ENCODE measurements at places on chromosomes 1 and 21.

DNA sequence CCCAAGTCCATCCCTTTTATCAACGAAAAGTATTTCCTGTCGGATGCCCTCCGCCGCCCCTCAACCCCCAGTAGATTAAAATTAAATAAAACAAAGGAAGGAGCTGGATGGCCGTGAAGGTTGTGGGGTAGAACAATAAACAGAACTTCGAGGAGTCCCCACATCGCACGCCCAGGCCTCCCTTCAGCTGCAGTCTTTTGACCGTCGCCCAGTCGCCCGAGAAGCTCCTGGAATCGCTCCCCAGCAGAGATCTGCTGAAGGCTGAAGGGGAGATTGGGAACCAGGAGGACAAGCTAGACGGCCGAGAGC, 905 bp downstream of the BARHL2 start:
- no peak for DNase-seq

DNA sequence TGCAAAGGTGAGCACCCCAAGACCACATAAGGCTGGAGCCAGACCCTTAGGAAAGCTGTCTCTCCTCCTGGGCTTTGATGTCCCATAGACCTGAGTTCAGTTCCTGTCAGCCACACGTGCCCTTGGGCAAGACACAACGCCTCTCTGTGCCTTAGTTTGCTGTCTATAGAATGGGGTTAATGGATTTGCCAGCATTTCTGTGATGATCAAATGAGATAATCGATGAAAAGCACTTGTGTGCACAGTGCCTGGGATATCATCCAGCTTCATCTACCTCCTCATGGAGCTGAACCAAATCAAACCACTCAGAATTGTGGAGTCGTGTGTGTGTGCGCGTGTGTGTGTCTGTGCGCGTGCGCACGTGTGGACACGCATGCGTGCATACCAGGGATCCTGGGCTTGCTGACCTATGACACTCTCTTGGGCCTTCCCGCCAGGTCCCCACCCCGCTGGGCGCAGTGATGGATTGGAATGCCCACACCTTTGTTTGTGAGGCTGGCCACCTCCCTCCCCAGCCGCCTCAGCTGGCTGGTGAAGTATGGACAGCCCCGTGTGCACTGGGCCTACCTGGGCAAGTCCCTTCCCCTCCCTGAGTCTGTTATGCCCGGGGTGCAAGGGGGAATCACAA, 5.2 kb downstream of the TTC22 start:
- DNase-seq = no peak

DNA sequence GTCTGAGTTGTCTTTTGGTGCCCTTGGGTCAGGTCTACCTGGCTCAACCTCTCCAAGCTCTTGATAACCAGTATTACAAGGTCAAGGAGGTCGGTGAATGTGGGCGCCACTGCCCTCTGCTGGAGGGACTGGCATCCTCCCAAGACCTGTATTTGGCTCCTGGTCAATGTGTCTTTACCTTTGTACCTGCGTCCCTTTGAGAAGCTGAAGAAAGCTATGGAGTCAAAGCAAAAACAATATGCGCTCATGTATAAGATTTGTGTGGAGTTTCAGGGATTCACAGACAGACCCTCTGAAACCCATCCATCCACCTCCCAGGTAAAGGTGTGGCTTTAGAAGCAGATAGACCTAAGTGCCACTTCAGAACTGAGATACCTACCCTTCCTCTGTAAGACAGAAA, 61.8 kb upstream of the NBL1 start:
- peak; percentile 10 for DNase-seq

DNA sequence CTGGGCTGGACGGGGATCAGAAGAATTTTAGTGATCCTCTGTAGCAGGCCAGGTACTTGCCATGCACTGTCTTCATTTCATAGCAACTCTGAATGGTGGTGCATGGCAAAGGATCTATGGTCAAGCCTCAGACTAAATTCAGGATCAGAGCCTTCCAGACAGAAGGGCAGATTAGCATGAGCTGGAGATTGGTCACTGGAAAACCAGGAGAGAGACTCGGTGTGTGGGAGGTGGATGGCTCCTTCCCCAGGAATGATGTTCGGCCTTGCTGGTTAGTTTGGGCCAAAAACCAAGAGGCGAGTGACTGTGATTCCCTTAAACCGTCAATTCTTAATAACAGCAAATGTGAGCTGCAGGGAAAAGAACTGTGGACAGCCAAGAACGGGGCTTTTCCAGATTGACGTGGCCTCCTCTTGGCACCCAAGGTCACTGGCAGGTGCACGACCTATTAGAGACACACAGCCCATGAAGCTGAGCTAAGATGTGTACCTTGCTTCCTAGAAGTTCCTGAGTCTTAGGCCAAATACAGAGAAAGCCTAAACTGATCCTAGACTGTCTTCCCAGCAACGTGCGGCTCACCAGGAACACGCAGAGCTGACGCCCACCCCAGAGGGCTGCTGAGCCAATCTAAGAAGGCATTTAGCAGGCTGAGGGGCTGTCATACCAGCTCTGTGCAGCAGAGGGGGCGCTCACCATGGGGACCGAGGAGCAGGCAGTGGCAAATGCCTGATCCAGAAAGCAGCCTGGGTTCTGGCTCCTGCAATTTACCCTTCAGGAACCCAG, 18.5 kb downstream of the ALDH4A1 start:
- DNase-seq = peak; percentile 24

DNA sequence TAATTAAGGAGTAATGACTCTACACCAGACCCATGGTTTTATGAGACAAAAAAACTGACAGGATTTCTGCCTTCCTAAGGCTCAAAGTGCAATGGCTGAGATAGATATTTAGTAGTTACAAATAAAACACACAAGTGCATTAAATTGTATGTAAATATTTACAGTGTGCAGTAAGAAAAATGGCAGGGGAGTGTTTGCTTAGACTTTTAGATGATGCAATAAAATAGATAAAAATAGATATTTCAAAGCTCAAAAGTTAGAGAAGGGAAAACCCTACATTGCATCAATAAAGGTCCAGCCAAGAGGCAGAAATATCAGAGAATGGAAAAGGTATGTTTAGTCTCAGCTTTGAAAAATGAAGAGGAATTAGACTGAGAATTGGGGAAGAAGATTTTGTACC, 226.3 kb upstream of the FGGY start:
- no peak for DNase-seq

DNA sequence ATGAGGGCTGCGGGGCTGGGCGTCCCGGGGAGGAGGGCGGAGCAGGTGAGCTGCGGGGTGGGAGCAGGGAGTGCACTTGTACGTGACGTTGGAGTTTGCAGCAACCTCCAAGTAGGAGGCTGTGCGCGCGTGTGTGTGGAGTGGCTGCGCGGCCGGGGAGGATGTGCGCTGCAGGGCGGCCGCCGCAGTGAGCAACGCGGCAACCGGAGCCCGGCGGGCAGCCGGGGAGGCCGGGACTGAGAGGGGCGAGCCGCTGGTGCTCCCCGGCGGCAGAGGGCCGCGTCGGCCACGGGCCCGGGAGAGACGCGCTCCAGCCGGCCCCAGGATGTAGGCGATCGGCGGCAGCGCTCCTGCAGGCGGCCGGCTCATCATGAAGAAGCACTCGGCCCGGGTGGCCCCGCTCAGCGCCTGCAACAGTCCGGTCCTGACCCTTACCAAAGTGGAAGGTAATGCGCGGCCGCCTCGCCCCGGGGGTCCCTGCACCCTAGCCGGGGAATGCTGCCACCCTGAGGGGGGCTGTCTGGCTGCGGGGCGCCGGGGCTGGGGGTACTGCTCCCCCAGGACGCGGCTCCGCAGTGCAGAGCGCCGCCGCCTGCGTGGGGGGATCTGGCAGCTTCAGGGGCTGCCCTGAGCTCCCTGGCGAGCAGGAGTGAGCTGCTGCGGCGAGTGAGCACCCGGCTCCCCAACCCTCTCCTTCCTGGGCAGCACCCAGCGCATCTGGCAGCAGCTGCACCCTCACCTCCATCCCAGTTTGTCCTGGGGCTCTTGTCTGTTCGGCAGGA, 158.9 kb upstream of the COA6 start:
- no peak for DNase-seq

GRCh38 chr21:17803536-17803935, 15.6 kb downstream of the C21orf91 start:
- DNase-seq = no peak

DNA sequence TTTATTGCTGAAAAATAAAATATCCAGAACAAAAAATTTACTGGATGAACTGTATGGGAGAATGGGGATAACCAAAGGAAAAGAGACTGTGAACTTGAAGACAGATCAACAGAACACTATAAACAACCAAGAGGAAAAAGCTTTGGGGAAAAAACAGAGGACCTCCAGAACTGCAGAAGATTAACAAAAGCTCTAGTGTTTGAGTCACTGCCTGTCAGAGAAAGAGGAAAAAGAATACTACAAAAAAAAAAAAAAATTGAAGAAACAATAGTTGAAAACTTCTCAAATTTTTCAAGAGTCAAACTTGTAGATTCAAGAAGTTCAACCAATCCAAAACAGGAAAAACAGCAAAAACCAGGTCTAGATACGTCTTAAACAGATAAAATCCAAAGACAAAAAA, 44.3 kb downstream of the ARHGAP29 start:
- no peak for DNase-seq

- DNase-seq = no peak
These were observed 27.4 kb downstream of the C1orf116 start for GRCh38 chr1:207004931-207005830.

DNA sequence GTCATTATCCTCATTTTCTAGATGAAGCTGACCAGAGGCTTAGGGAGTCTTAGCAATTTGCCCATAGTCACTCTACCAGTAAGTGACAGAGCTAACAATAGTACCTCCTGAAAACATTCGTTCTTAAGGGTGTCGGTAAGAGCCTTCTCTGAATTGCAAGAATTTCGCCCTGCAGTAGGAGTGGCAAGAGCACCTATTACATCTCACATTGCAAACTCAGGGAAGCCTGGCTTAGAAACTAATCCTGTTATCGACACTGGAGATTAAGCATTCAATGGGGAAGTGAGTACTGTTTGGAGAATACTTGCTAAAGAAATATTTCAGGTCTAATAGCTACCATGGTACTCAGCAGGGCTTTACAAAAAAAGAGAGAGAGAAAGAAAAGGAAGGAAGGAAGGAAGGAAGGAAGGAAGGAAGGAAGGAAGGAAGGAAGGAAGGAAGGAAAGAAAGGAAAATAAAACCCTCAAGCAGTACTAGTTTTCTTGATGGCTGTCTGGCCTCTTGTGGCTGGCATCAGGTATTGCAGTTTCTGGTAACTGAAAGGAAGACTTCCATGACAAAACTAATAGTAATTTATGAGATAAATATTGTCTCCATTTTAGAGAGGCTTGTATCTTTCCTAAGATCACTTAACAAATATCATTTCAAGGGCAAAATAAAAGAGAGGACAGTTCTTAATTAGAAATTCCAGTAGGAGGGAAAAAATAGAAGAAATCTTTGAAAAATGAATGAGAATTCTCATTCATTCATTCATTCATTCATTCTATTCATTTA, 10.4 kb downstream of the C1orf226 start:
- DNase-seq = peak; percentile 68

- DNase-seq = no peak
These were observed 348.7 kb upstream of the AJAP1 start for GRCh38 chr1:4305526-4306301.

- DNase-seq = no peak
These were observed 156.3 kb downstream of the SMYD3 start for GRCh38 chr1:246350745-246351144.

GRCh38 chr21:16644685-16645084, 868.2 kb upstream of the CXADR start:
- no peak for DNase-seq

DNA sequence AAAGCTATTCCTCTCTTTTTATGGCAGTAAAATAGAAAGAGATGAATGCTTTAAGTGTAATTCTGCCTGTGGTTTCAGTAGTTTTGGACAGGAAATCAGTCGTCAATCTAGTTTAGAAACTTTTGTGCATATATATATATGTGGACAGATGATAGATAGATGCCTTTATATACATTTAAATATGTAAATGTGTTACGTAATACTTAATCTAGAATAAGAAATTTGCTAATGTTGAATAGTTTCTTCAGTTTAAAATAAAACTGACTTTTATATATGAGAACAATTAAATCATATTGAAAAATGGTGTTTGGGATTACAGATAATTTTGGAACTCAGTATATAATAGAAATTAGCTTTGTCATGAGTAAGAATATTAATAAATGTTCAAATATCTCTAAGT, 1165.7 kb upstream of the NCAM2 start:
- no peak for DNase-seq

- DNase-seq = no peak
These were observed 18.9 kb downstream of the EPB41 start for GRCh38 chr1:28933277-28933676.

- DNase-seq = peak; percentile 23
These were observed 50.5 kb downstream of the ABCD3 start for GRCh38 chr1:94468708-94469107.

- no peak for DNase-seq
These were observed 10.4 kb upstream of the CCDC27 start for GRCh38 chr1:3741566-3742438.

- DNase-seq = peak; percentile 65
These were observed 19.8 kb downstream of the SPRTN start for GRCh38 chr1:231357831-231358354.

GRCh38 chr21:46153247-46154154, 1.9 kb downstream of the FTCD start:
- DNase-seq = no peak

GRCh38 chr1:192702212-192702902, 66.4 kb downstream of the RGS13 start:
- peak; percentile 31 for DNase-seq

- no peak for DNase-seq
These were observed 1.8 kb upstream of the COA6 start for GRCh38 chr1:234371414-234371813.

GRCh38 chr1:117628343-117628742, 22.5 kb downstream of the TENT5C start:
- no peak for DNase-seq

DNA sequence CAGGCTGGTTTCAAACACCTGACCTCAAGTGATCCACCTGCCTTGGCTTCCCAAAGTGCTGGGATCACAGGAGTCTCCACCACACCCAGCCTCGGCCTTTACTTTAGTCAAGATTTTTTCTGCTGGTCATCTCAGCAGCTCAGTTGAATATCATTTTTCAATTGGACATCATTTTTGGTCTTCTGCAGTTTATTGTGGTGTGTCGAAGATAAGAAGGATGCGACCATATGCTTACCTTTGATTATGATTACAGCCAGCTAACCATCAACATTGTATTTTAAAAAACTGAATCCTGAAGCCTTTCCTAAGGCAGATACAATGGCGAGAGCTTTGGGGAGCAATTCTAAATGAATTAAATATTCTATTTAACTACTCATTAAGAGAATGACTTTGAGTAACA, 12.3 kb upstream of the NFIA start:
- DNase-seq = no peak

DNA sequence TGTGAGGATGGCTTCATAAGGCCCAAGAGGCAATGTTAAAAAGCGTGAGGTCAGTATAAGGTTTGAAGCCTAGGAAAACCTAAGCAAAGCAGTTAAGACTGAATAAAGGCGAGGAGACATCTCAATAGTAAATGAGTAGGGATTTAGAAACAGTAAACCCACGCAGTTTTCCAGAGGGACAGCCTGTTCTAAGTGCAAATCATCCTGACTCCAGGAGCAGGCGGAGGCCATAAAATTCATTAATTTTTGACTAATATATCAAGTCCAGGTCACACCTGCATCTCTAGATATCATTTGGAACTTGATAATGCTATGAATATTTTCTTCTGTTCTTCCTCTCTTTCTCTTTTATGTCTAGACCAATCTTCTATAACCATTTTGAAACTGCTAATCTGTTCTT, 597.0 kb upstream of the RGS18 start:
- no peak for DNase-seq
